Foreskin keratinocyte (primary cell): ENCODE measurements at places on chromosomes 2 and 18. TPM values are rescaled to one million over a fixed set of nuclear protein-coding genes. Genes with fewer than 3 reads are reported as not detected.

PTPRM gene
- 8.4 and 17.9 TPM in 2 replicates for total RNA-seq

HOXD12 gene
- not detected in 2 replicates for total RNA-seq

ADAM17 gene
- total RNA-seq: 29.3 and 29.5 TPM in 2 replicates

SOX11 gene
- 3.4 and 3.8 TPM in 2 replicates for total RNA-seq

SAG gene
- not detected in 2 replicates for total RNA-seq

TYMS gene
- total RNA-seq: 48.0 and 80.2 TPM in 2 replicates

ZNF24 gene
- total RNA-seq: 28.5 and 29.3 TPM in 2 replicates

AMER3 gene
- not detected in 2 replicates for total RNA-seq

ADD2 gene
- total RNA-seq: 0.18 and 1.8 TPM in 2 replicates

SERPINB2 gene
- total RNA-seq: 129 and 205 TPM in 2 replicates

TEKT4 gene
- total RNA-seq: not detected in 2 replicates

SULT1C4 gene
- total RNA-seq: not detected in 2 replicates

DOK6 gene
- not detected in 2 replicates for total RNA-seq

CD8A gene
- 0.07 TPM in 2 replicates for total RNA-seq

FAM161A gene
- total RNA-seq: 3.3 and 3.8 TPM in 2 replicates

KCNJ3 gene
- total RNA-seq: not detected in 2 replicates

RAMP1 gene
- total RNA-seq: 3.4 and 4.3 TPM in 2 replicates
